ENCODE measurements at places on chromosomes 7 and 10.

GRCh38 chr10:58756130-58756719 is 243.6 kb downstream of the BICC1 start:
- DNase-seq: no peak

- DNase-seq: peak; percentile 3
These were observed 25.2 kb downstream of the NUP42 start for GRCh38 chr7:23207021-23207420.

- DNase-seq: peak; percentile 46
These were observed 2.4 kb upstream of the ARID5B start for GRCh38 chr10:61899069-61899531.

DNA sequence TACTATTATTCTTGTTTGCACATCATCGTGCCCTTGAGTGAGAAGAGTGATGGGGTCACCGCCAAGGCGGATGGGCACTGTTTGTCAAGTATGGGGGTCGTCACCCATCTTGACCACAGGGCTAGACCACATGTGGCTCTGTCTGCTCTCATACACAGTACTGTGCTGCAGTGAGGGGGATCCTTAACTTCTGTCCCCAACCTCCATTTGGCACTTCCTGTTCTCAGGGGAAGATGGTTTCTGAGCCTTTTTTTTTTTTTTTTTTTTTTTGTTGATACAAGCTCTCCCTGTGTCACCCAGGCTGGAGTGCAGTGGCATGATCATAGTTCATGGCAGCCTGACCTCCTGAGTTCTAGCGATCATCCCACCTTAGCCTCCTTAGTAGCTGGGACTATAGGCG is 13.6 kb downstream of the WBP1L start:
- no peak for DNase-seq

- DNase-seq: no peak
These were observed 57.9 kb upstream of the SYPL1 start for GRCh38 chr7:106169821-106170610.

DNA sequence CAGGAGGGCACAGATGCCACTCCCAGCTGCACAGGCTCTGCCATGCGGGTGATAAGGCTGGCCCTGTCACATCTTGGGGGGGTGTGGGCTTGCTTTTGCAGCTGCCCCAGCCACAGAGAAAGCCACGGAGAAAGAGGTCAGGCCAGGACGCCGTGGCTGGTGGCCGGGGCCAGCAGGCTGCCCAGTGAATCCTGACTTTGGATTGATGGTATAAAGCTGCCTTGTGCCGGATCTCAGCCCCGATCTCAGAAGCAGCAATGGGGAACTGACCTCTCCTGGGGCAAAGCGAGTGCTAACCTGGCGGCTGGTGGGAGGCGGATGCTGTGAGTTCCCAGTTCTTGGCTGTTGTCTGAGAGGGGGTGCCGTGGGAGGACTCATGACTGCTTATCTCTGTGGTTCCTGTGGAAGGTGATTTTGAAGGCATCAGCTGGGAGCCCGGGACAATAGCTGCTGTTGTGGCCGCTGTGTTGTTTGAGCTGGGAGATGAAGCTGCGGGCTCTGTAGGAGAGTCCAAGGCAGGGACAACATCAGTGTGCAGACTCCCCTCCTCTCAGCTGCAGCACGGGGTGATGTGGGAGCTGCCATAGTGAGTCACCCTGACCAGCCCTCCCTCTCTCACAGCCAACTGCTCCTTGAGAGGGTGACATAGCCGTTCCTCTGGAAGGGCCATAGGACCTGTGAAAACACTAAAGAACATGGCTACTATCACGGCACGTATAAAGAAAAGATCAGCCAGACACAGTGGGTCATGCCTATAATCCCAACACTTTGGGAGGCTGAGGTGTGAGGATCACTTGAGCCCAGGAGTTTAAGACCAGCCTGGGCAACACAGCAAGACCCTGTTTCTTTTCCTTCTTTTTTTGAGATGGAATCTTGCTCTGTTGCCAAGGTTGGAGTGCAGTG is 17.0 kb downstream of the IL15RA start:
- DNase-seq: no peak

GRCh38 chr7:116138202-116138801 is 72.0 kb upstream of the TES start:
- DNase-seq: no peak

GRCh38 chr10:44463511-44464121 is 78.7 kb upstream of the CXCL12 start:
- DNase-seq: no peak

DNA sequence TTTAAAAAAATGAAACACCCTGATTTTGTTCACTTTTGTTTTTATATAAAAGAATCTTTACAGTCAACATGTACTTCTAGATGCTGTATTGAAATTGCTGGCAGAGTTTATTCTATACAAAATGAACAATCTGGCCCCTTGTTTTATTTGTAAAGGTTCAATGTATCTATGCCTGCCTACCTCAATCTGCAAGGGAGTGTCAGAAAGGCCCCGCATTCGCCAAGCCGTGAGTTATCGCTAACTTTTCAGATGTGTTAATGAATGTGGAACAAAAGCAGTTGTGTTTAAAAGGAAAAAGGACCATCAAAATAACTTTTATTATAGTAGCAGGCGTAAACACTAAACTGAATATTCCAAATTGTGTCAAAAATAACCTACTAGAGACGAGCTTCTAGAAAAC is 14.6 kb downstream of the LUC7L2 start:
- DNase-seq: no peak

- no peak for DNase-seq
These were observed 123.8 kb upstream of the RET start for GRCh38 chr10:42952931-42953683.

GRCh38 chr10:49347827-49348226 is 48.1 kb downstream of the DRGX start:
- DNase-seq: no peak

- DNase-seq: no peak
These were observed 535.0 kb upstream of the FZD8 start for GRCh38 chr10:36177071-36177470.

DNA sequence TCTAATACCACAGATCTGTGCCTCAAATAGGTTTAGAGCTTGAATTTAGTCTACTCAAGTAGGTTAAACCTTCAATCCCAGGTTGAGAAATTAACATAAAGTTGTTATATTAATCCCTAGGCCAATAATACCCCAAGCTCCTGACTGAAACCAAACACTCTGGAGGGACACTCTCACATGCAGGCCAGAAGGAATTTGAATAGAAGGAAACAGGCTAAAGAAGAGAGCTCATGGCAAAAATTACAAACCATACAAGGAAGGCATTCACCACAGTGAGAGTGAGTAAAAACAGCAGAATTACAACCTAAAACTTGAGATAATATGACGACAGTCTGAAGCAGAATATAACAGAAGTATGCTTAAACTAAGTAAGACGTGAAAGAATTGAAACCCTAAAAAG is 76.1 kb upstream of the PDK4 start:
- DNase-seq: no peak

DNA sequence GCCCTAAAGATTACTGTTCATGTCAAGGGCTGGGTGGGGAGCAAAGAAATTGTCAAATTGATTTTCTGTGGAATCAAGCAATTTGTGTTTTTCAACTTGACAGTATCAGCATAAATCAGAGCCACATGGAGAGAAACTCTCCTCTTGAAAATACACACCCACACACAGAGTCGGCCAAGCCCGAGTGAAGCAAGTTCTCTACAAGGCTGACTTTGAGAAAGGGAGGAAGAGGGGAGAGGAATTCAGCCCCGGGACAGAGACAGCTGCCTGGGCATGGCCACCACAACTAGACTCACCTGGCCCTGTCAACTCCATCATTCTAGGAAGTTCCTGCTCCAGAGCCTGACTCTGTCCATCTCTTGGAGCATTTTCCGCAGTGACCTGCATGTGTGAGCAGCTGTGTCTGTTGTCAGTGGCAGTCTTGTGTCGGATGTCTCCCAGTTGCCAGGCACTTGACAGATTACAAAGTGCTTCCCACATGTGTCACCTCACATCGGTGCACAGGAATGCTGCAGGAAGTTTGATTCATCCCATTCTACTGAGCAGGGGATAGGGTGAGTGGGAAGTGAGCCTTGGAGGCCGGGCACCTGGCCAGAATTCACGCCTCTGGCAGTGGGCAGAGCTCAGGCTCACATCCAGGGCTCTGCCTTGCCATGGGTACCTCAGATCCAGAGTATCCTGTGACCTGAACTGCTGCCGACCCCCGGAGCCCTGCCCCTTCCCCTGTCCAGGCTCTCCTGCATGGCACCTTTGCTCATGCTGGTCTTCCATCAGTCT is 37.9 kb downstream of the ADAM12 start:
- DNase-seq: no peak

- DNase-seq: no peak
These were observed 56.9 kb upstream of the AOAH start for GRCh38 chr7:36781011-36781738.

- DNase-seq: no peak
These were observed 29.5 kb downstream of the ZNF775 start for GRCh38 chr7:150408393-150409299.

- DNase-seq: no peak
These were observed 87.4 kb downstream of the CHST15 start for GRCh38 chr10:124005991-124006392.

GRCh38 chr10:101236376-101237080 is 7.3 kb upstream of the LBX1 start:
- DNase-seq: no peak

GRCh38 chr7:95405800-95406199 is 9.6 kb upstream of the PON3 start:
- no peak for DNase-seq

DNA sequence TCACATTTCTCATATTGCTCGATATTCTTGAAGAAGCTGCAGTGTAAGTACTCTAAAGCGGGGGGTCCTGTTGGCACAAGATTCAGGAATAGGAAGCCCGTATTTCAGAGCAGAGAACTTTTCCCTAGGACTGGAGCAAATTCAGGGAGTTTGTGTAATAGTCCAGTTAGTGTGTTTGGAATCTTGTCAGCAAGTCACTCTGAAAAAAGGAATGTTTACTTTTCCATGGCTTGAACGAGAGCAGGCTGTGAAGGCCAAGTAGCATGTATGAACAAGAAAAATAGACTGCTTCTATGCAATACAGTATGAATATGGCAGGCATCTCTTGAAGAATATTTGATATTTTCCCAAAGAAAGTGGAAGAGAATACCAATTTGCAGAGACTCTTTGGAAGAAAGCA is 39.8 kb downstream of the CDC123 start:
- DNase-seq: no peak

GRCh38 chr10:1736144-1736971 is 967 bp downstream of the ADARB2 start:
- no peak for DNase-seq

GRCh38 chr10:28680358-28680752 is 3.0 kb downstream of the BAMBI start:
- DNase-seq: no peak

DNA sequence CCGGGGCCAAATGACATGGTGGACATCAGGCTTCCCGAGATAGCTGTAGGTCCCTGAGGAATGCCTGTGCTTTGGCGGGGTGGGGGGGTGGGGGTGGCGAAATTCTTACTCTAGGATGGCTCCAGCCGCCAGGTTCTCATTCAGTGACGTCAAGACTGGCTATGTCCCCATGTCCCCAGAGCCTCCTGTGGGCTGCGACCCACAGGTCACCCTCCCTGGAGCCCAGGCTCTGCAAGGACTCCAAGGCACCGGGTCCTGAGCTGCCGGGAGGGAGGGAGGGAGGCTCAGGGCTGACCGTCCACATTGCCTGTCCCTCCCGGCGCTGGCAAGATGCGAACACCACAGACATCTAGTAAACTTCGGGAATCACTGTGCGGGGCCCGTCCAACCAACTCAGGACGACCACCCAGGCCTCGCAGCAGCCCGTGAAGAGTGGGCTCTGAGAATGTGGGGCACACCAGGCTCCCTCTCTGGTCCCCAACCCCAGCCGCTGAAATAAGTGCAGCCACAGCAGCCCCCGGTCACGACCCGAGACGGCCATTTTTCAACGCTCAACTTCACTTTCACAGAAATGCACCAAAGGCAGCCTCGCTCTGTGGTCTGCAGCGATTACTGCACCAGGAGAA is 12.6 kb downstream of the GPR146 start:
- no peak for DNase-seq

DNA sequence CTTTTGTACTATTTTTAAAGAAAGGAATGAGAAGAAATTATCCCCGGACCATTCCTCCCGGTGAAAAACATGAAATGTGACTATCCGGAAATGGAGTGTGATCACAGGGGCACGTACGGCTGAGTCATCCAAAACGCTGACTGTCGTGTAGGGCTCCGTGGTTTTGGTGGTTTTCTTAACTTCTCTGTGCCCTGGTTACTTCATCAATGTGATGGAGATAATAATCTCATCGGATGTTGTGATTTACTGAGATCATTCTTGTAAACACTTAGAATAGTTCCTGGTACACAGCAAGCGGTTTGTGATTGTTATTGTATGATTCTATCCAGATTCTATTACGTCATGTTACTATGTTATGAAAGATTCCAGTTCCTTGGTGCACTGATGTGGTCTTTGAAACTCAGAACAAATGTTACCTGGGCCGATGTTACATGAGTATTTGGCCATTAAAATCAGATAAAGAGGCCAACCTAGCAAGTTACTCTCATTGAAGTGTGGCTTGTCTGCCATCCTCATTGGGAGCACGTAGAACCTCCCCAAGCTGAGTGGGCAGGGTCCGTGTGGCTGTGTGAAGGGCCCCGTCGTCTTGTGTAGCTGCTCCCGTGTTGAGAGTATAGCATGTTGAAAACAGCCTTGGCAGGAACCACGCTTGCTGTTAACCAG is 99.5 kb downstream of the CAMK1D start:
- no peak for DNase-seq

DNA sequence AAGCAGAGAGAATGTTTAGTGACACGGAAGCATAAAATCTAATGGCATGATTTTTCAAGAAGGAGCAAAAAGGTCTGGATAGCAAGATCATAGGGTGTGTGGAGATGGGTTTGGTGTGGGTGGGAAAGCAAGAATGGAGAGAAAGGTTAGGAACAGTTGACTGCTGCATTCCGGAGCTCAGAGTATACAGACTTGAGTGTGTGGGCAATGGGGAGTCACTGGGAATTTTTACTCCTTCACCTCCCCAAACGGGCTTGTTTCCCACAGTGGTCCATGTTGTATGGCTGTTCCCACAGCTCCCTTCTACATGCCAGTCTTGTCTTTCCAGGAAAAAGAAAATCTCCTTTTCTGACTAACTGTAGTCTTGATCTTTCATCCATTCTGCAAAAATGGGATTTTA is 122.1 kb downstream of the CDK6 start:
- no peak for DNase-seq

DNA sequence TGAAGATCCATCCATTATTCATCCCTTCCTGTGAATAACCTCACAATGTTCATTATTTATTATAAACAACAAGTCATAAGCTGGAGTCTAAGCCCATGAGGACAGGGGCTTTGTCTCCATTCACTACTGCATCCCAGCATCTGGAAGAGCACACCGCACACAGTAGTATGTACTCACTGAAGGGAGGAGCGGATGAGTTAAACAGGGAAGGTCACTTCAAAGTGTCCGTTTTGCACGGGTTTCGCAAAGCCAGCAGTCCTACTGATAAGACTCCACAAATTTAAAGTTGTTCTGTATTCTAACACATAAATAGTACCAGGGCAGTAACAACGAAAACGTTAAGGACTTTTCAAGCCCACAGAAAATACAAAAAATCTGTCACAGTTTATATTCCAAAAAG is 167.9 kb downstream of the PARD3 start:
- no peak for DNase-seq
